Mucosa of descending colon (tissue), 3 donors: ENCODE measurements at places on chromosomes 1 and 21.

DNA sequence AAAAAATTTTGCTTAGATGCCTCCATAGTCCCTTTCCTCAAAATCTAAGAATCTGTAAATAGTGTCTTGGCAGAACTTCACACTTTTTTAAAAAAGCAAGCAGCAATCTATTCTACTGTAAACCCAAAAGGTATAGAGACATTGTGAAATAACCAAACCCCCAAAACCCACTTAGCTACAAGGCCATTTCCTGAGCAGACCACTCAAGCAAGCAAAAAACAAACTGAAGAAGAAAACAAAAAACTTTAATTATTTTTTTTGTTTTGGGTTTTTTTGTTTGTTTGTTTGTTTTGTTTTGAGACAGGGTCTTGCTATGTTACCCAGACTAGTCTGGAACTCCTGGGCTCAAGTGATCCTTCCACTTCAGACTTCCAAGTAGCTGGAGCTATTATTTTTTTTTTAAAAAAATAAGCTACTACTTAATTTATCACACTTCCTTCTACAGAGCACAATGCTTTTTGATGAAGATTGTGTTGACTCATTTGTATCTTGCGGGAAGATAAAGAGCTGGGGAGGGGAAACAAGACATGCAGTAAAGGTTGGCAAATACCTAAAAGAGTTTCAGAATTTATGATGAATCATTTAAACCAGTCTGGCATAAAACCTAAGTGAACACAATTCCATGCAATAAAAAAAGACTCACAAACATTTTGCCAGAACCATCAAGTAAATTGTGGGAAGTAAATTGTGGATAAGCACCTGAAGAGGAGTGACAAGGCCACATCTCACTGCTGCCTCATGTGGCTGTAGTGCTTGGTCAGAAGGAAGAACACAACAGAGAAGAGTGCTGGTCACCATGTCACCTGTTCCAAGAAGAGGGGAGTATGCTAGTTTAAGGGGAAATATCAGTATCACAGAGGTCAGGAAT is 2.7 kb upstream of the PTPN22 start:
- DNase-seq = no peak

GRCh38 chr1:17873007-17873675 is 118.0 kb downstream of the ACTL8 start:
- no peak for DNase-seq

DNA sequence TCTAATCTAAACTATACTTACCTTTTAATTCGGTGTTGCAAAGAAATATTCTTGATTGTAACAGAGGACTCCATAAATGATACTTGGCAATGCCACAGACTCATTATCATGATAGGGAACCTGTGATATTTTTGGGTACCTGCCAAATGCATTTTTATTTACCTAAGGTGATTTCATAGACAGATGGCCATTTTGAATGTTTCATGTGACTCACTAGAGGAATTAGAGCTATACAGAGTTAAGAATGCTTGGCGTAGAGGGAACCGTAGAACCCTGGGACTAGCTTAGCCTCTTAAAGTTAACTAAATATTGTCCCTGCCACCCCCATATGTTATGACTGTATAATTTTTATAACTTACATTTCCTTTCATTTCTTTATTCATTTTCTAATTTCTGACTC is 136.1 kb downstream of the DISP1 start:
- no peak for DNase-seq

DNA sequence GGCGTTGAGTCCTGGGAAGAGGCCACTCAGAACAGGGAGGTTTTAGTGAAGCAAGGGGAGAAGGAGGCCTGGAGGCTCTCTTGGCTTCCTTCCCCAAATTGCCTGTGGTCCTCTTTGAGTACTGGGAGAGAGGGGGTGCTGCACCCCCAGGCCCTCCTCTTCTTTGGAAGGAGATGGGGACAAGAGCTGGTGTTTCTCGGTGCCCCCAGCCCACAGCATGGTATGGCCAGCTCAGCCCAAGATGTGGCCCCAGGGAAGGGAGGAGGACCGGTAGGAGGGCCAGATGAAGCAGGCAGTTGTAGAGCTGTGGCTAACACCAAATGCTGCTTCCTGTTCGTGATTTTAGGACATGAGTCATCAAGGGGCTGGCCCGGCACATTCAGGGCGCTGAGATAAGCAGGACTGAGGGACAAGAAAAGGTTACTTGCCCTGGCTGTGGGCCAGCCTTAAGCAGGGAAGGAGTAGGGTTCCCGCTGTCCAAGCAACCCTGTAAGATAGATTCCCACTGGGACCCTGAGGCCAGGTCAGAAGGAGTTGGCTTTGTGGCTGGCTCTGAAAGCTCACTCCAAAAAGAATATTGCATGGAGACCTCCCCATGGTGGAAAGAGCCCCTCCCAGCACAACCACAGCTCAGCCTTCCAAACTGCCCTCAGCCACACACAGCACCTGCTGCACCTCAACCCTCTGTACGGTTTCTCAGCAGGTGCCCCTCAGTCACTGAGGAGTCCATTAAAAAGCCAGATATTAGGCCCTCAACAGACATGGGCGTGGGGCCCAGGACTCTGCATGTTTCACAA is 4.9 kb upstream of the TNFRSF1B start:
- DNase-seq = peak; percentile 94

DNA sequence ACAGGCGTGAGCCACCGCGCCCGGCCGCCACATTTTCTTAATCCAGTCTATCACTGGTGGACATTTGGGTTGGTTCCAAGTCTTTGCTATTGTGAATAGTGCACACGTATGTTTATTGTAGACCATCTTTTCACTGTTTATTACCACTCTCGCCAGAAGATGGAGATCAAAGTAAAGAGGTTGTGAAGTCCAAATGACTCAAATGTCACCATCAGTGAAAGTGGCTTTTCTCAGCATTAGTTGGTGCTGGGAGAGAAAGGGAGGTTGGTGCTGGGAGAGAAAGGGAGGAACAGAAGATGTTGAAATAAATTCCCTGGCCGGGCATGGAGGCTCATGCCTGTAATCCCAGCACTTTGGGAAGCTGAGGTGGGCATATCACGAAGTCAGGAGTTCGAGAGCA is 10.4 kb upstream of the UHMK1 start:
- no peak for DNase-seq

DNA sequence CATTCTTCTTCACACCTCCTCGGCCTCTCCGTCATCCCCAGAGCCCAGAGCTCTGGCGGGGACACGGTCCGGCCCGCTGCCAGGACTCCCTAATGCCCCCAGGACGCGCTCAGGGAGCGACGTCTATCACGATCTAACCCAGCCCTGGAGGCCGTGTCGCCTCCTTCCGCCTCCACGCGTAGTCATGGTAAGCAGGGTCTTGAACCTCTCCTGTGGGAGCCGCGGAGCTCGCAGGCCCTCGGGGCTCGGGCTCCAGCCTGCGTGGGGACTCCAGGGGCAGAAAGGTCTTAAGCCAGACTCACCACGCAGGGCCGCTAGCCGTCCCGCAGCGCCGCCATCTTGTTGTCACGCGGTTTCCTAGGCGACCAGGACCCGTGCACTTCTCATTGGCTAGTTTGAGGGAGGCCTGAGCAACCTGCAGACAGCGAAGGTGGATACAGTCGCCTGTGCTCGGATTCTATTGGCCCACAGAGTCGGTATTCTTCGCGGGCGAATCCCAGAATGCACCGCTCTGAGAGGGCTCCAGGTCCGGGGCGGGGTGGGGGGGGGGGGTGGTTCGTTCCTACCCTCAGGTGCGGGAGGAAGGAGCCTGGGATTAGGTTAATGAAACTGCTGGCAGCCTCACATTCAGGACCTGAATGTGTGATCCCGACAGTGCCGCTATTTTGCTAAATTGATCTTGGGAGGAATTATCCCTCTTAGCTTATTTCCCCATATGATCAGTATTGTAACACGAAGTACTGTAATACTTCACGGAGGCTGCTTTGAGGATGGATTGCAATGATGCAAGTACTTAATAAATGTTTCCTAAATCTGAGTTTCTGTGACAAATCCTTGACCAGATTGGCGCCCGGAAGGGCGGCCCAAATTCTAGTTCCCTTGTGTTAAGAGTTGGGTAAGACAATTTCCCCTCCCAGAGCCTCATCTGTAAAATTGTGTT is at the start of gene UBXN11:
Gene UBXN11, minus strand, starts transcription at position 347 of the 940 bp plus-strand sequence. CDS start 3,753 bp downstream, outside the sequence.
- peak; percentile 96 for DNase-seq

- DNase-seq = no peak
These were observed 153.8 kb downstream of the ADGRL2 start for GRCh38 chr1:81954534-81955020.

- no peak for DNase-seq
These were observed 112.5 kb upstream of the GFI1 start for GRCh38 chr1:92599184-92599583.

DNA sequence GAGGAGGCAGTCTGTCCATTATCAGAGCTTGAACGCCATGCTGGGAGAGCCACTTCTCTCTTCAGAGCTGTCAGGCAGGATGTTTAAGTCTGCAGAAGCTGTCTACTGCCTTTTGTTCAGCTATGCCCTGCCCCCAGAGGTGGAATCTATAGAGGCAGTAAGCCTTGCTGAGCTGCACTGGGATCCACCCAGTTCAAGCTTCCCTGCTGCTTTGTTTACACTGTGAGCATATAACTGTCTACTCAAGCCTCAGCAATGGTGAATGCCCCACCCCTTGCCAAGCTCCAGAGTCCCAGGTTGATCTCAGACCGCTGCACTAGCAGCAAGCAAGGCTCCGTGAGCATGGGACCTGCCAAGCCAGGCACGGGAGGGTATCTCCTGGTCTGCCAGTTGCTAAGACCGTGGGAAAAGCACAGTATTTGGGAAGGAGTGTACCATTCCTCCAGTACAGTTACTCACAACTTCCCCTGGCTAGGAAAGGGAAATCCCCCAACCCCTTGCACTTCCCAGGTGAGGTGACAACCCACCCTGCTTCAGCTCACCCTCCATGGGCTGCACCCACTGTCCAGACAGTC is 32.5 kb downstream of the RGS13 start:
- no peak for DNase-seq

- no peak for DNase-seq
These were observed 11.8 kb downstream of the NFYC start for GRCh38 chr1:40703316-40703715.

DNA sequence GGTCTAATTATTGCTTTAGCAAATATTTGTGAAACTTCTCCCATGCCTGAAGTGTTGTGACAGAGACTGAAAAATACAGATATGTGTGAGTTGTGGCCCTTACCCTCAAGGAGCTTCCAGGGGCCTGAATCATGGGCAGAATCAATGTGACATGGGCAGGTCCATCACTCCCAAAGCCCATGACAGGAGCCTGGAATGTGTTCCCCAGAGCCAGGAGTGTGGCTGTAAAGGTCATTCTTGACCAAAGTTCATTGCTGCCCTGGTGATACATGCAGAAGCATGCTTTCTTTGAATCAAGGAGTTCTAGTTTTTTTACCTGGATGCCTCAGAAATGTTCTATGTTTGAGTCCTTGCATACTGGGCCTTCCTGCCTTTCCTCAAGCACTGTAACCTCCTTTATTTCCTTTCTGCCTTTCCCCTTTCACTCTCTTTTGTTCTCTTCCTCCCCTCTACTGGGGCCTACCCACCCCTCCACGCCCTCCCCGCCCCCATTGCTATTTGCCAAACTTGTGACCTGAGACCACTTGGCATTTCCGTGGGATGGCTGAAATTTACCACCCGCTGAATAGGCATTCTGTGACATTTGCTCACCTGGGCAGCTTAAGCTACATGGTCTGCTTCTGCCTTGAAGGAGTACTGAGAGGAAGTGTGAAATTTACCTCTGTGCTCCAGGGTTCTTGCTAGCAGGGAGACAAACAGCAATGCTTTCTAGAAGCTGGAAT is 19.7 kb downstream of the PBX1 start:
- no peak for DNase-seq

GRCh38 chr1:20739225-20739624 is 6.7 kb upstream of the SH2D5 start:
- DNase-seq = no peak

GRCh38 chr1:36083635-36084496 is at the start of gene TEKT2:
Gene TEKT2 (plus strand): TSS chr1:36084094. CDS start chr1:36084922, 828 bp downstream.
- DNase-seq = no peak

DNA sequence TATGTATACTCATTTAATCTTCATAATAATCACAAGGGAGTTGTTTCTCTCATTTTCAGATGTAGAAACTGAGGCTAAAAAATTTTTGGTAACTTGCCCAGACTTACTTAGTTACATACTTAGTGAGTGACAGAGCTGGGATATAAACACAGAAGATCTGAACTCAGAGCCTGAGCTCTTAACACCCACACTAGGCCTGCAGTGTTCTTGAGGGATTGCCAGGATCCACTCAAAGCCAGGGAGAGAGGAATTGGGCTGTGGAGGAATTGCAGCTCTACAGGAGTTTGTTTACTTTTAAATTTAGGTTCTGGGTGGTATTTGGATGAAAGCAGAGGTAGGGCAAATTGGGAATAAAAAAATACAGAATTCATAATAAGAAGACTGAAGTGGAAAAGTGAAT is 515.1 kb upstream of the PLXNA2 start:
- DNase-seq = no peak

GRCh38 chr1:197521118-197521739 is 253.2 kb downstream of the CRB1 start:
- DNase-seq = peak; percentile 50
